ENCODE measurements at places on chromosomes 1 and 21. TPM values are rescaled to one million over a fixed set of nuclear protein-coding genes. Genes with fewer than 3 reads are reported as not detected.

ICOSLG gene
- 4.3 TPM for total RNA-seq

CD1E gene
- total RNA-seq: not detected

- no peak for DNase-seq
Measured at GRCh38 chr1:247156787-247157232, 15.0 kb downstream of the ZNF124 start.

GRCh38 chr1:64624218-64624713, 120.6 kb upstream of the RAVER2 start:
- DNase-seq: no peak

GRCh38 chr1:116139592-116140134, 28.5 kb downstream of the MAB21L3 start:
- DNase-seq: no peak

HRNR gene
- total RNA-seq: not detected

DNA sequence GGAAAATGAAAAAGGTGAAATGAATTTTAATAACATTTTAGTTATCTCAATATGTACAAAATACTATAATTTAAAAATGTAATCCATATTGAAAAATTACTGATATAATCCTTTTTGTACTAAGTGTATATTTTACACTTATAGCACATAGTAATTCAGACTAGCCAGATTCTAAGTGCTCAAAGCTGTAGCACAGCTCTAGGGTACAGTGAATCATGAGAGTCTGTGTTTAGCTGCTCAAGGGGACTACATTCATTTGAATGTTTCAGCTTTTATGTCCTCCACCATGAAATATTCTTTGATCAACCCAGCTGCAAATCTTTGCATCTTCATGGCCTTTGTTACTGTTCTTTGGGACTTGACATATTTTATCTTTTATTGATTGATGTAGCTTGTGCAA, 15.7 kb downstream of the CD53 start:
- no peak for DNase-seq

NHLH1 gene
- total RNA-seq: not detected

CEP104 gene
- total RNA-seq: 32.3 TPM

PYCR2 gene
- 60.3 TPM for total RNA-seq

GRCh38 chr21:14684071-14684470, 138.0 kb upstream of the SAMSN1 start:
- no peak for DNase-seq

- no peak for DNase-seq
Measured at GRCh38 chr1:97936976-97937375, 16.1 kb upstream of the DPYD start.

GRCh38 chr21:42281181-42281680, 34.0 kb downstream of the TFF3 start:
- DNase-seq: no peak

Measured in Right ventricle myocardium superior (tissue), 1 donor.